IPS DF 6.9 (cell line): ENCODE measurements at places on chromosomes 1 and 21.

DNA sequence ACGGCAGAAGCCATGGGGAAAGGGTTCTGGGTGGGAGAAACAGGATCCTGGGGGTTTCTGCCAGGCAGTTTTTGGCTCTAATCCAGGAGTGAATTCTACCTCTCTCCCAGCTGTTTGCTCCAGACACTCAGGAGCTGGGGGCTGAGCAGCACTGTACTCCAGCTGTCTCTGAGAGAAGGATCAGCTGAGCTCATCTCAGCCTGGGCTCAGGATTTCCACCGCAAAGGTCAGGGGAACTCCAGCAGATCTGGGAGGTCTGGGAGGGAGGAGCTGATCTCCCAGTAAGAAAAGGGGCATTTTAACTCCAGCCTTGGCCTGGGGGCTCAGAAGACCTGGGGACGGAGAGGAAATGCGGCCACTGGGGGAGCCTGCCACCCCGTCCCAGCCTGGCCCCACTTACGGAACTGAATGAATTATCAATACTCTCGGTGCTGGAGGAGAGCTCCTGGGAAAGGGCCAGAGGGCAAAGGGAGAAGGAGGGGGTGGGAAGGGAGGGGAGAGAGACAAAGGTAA lies 17.3 kb downstream of the PI4KB start:
- no peak for DNase-seq

- DNase-seq = no peak
These were observed 277.1 kb downstream of the TRABD2B start for GRCh38 chr1:47720111-47720510.

- no peak for DNase-seq
These were observed 55.6 kb upstream of the RABGAP1L start for GRCh38 chr1:174103766-174104165.

DNA sequence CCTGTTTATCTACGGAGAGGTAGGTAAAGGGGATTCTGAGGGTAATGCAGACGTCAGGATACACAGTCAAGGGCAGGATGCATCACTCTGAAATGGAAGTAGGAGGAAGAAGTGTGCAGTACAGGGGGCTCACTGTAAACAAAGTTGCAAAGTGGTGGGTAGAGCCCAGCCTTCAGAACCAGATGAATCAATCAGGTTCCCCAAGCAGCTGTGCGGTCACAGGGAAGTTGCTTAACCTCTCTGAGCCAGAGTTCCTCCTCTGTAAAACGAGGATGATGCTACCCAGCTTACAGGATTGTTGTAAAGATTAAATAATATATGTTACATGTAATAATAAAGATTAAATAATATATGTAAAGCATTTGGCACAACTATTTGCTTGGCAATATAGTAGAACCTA lies 13.5 kb upstream of the MYOM3 start:
- no peak for DNase-seq

- no peak for DNase-seq
These were observed 566.8 kb upstream of the USP24 start for GRCh38 chr1:55781944-55782482.
